ENCODE measurements at places on chromosomes 16 and 17. TPM values are rescaled to one million over a fixed set of nuclear protein-coding genes. Genes with fewer than 3 reads are reported as not detected.
A peak's percentile ranks its signal among the peaks of the same experiment; 100 is the strongest.

DNA sequence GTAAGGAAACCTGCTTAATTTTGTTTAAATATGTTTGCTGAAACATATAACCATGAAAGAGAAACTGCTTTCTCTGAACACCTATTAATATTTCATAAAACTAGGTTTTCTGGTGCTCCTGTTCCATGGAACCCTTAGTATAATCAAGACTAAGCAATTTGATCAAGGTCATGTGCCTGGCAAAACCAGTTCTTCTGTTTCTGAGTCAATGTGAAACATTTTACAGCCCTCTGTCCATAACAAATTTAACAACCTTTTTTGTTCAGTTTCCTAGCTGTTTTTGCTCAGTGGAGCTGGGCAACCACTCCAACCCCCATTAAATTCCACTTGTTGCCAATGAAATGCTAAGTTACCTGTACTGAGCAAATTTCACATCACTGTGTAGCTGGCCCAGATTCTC lies 344.0 kb downstream of the CA10 start:
- no peak for DNase-seq

Gene SOX9
- 0.84 TPM for total RNA-seq

Gene MT1E
- 1,831 TPM for total RNA-seq

Gene ZG16B
- 0.79 TPM for total RNA-seq

Gene MC1R
- 3.3 TPM for total RNA-seq

Gene KLHDC4
- total RNA-seq: 27.6 TPM

GRCh38 chr16:15780805-15781204 lies 76.0 kb downstream of the MYH11 start:
- no peak for DNase-seq

Gene KCNAB3
- 0.67 TPM for total RNA-seq

DNA sequence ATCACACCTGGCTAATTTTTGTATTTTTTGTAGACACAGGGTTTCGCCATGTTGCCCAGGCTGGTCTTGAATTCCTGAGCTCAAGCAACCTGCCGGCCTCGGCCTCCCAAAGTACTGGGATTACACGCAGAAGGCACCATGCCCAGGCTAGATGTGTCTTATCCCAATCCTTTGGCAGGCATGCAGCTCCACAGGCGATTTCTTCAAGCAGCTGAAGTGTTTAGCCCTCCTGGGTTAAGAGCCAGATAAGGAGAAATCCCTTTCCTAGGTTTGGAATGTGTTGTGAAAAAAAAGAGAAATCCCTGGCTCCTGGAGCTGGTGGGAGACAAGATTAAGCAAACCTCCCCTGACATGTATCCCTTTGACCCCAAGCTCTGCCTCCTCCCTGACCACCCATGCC lies 2.1 kb upstream of the NHERF1 start:
- DNase-seq: no peak

DNA sequence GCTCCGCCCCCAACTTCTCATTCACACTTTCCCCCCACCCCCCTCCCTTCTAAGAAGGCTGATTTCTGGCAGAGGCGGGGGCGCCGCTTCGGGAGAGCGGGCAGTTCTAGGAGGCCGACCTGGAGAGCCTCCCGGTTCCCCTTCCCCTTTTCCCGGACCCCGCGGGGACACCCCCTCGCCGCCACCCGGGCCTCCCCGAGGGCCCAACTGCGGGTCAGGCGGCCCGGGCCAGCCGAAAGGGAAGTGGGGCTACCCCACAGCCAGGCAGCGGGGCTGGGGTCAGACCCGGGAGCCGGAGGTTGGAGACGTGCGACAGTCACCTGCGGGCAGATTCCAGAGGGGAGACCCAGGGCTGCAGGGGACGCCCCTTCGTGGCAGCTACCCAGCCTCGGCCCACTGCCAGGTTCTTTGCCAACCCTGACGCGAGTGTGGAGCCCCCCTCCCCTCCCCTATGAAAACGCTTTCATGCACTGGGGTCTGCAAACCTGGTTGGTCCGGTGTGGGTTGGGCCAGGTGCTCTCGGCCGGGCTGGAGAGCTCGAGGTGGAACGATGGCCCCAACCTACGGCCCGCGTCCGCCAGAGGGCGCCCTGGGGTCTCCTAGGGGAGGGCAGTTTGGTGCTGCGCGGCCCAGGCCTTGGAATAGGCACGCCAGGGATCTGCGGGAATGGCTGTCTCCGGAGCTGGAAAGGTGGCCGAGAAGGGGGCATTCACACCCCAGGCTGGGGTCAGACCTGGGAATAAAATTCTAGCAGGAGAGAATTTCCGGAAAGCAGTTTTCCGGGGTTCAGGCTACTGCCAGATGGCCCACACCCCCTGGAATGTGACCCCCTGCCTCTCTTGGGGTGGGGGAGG lies 721 bp upstream of the SOCS3 start:
- DNase-seq: peak; percentile 90

- no peak for DNase-seq
Observed at GRCh38 chr17:67270416-67270815, 25.4 kb upstream of the HELZ start.

Gene INCA1
- 0.28 TPM for total RNA-seq

DNA sequence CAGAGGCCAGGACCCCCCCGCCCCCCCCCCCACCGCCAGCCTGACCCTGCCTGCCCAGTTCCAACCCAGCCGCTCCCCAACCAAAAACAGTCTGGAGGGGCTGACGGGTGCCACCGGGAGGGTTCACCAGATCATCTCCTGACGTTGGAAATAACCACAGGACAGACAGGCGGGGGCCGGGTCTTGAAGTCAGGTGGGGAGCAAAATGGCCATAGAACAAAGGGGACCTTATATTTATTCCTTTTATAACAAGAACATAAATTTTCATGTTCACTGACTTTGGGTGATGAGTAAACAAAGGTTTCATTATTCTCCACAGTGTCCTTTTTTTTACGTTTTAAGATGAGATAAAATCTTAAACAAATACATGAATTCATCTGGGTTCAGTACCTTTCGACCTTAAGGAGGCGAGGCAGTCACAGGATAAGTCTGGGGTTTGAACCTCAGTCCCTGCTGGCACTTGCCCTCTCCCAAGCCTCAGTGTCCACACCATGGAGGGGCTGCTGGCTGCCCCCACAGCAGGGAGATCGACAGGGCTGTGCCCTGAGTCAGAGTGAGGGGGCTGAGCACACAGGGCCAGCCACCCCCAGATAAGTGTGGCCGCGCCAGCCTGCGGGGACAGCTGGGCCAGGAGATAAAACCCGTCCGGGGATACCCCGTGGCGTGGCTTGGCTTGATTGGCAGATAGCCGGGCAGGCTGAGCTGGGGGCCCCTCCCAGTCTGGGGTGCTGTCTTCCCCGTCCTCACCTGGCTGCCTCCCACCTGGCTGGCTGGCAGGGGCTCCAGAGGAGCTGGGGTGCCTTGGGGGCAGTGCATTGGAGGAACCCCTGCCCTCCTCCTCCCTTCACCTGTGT lies 15.0 kb downstream of the SLC7A5 start:
- peak; percentile 90 for DNase-seq

Gene CFAP97D1
- not detected for total RNA-seq
